Activated CD4-positive, alpha-beta T cell treated with anti-CD3 and anti-CD28 coated beads for 36 hours (primary cell): ENCODE measurements at places on chromosomes 12 and 14. TPM values are rescaled to one million over a fixed set of nuclear protein-coding genes. Genes with fewer than 3 reads are reported as not detected.

The RGS6 gene
- total RNA-seq: 0.39 TPM

The SUDS3 gene
- 18.7 TPM for total RNA-seq

The IL22 gene
- 1.4 TPM for total RNA-seq

The CLEC2A gene
- not detected for total RNA-seq

The COA8 gene
- total RNA-seq: 39.6 TPM

The HAL gene
- total RNA-seq: 0.40 TPM

The PPP1R36 gene
- 0.14 TPM for total RNA-seq

The PPP1R1A gene
- not detected for total RNA-seq

The C3AR1 gene
- 0.57 TPM for total RNA-seq

The BEST3 gene
- not detected for total RNA-seq

The PLEKHG3 gene
- total RNA-seq: 7.1 TPM
